AML-193 (cell line): ENCODE measurements at places on chromosomes 4 and X.

DNA sequence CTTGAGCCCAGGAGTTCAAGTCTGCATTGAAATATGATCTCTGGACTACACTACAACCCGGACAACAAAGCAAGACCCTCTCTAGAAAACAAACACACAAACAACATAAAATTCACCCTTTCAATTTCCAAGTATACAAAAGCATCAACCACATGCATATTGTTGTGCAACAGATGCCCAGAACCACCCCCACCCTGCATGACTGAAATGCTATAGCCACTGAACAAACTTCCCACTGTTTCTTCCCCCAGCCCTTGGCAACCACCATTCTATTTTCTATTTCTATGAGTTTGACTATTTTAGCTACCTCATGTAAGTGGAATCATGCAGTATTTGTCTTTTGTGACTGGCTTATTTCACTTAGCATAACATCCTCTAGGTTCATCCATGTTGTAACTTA is 14.2 kb upstream of the C4orf51 start:
- no peak for DNase-seq

DNA sequence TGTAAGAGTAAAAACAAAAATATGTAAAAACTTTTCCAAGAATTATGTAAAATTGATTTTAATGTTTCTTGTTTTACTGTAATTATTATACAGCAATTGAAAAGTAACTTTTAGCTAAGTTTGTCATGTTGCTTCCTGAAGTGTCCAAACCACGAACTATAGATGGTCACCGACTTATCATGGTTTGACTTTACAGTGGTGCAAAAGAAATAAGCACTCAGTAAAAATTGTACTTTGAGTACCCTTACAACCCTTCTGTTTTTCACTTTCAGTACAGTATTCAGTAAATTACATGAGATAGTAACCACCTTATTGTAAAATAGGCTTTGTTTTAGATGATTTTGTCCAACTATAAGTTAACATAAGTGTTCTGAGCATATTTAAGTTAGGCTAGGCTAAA is 93.8 kb downstream of the SLC10A6 start:
- no peak for DNase-seq

DNA sequence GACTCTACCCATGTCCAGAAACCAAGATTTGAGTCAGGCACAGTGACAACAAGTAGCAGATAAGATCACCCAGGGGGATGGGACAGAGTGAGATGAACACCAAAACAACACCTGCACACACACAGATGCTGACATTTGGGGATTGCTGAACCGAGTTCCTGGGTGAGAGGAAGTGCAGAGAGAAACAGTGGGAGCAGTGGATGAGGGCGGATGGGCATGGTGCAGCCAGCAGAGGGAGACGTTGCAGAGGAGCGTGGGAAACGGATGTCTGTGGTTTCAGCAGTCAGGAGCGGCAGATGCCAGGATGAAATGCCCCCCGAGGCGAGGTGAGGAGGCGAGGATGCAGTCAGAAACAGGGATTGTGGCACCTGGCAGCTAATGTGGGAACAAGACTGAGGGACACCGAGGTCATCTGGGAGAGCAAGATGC is 78.6 kb upstream of the STS start:
- DNase-seq: no peak

- DNase-seq: no peak
Observed at GRCh38 chrX:52576946-52577345, 60.1 kb upstream of the XAGE1B start.

DNA sequence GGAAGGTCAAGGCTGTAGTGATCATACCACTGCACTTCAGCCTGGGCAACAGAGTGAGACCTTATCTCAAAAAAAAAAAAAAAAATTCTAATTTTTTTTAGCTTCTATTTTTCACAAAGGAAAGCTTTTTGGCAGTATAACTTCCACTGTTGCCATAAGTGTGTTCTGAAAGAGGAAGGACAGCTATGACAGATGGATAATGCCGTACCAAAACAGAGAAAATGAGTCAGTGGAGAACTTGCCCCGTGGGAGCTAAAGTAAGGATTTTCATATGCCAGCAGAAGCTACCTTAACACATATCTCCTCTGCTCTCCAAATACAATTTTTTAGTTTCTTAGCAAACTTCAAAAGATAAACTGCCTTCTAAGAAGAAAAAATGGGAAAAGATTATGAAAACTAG is 43.7 kb downstream of the RPS3A start:
- no peak for DNase-seq

GRCh38 chrX:2242326-2242725 is 258.4 kb downstream of the DHRSX start:
- DNase-seq: no peak

GRCh38 chrX:13074297-13075262 is 30.2 kb upstream of the FAM9C start:
- no peak for DNase-seq

DNA sequence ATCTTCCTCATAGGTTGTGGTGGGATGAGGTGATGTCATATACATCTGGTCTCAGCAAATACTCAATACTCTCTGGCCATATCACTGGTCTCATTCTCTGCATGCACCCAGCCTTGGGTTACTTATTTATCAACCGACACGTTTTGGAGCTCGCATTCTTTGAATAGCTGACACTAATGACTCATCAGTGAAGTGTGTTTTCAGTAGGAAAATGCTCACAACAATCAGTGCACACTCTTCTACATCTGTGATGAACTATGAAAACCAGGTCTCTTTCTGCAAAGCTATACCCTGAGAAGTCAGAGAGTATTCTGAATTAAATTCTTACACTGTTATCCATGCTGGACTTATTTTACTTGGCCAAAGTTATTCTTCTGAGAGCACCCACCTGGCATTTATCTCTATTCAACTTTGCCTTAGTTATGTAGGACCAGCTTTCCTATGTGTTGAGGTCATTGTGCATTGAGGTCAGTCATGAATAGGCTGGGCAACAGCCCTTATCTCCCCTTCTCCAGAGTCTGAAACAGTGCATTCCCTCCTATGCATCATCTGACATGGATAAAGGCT is 58.7 kb upstream of the DHX15 start:
- DNase-seq: no peak

- DNase-seq: no peak
Observed at GRCh38 chr4:2483237-2483636, 14.3 kb downstream of the RNF4 start.

- no peak for DNase-seq
Observed at GRCh38 chr4:6022607-6023288, 4.5 kb upstream of the C4orf50 start.

DNA sequence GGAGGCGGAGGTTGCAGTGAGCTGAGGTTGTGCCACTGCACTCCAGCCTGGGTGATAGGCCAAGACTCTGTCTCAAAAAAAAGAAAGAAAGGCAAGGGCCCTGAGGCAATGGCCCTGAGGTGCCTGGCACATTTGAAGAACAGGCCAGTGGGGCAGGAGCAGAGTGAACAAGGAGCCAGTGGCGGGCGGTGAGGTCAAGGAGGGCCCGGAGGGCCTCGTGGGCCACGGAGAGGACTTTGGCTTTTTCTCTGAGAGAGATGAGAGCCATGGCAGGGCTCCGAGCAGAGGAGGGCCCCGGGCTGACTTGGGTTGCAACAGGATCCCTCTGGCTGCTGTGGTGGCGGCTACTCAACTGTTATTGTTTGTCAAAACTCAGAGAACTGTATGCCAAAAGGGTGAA is 13.3 kb downstream of the FTSJ1 start:
- DNase-seq: no peak

- no peak for DNase-seq
Observed at GRCh38 chr4:113979148-113979904, at the start of gene ARSJ. TSS of gene ARSJ (minus strand) at chr4:113979647. CDS start at chr4:113978834, 813 bp downstream.

DNA sequence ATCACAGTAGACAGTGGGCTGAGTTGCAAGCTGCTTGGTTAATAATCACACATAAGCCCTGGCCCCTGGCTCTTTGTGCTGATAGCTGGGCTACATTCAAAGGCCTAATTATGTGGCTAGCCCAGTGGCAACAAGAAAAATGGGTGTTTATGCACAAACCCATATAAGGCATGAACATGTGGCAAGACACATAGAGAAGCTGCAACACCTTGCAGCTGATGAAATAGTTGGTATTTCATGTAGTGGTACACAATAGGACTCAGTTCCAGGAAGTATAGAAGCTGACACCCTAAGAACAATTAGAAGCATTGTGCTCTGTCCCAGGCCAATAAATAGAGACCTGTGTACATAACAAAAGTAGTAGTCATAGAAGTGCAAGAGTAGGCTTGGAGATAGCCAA is 14.6 kb upstream of the ZNF630 start:
- DNase-seq: no peak

- no peak for DNase-seq
Observed at GRCh38 chrX:123617007-123617406, 115.8 kb downstream of the THOC2 start.

DNA sequence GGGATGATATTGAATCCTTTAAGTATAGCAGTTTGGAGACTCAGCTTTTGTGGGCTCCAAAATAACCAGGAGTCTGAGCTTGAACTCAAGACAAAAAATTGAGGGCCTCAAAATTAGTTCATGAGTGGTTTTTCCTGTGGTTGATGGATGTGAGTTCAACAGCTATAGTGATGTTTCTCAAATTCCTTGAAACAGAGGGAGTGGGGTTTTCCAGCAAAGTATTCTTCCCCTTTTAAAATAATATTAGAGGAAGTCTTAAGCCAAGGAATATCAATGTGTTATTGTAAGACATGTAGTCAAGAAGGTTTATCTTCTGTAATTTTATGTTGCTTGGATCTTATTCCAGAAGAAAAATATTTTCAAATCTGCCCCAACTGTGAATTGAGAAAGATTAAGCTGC is 10.6 kb downstream of the OTC start:
- DNase-seq: no peak

DNA sequence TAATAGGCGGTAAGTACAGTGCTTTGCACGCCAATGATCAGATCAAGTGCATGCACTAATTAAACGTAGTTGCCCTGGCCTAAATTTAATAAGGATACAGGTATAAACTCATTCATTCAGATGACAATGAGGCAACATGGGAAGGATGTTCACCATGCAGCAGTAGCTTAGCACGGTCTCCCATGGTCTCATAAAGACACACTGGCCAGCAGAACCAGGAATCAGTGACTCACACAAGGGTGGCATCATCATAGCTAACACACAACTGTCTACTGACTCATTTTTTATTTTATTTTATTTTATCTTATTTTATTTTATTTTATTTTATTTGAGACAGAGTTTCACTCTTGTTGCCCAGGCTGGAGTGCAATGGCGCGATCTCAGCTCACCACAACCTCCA is 42.7 kb downstream of the TMEM156 start:
- DNase-seq: no peak
